Activated naive CD4-positive, alpha-beta T cell treated with anti-CD3 and anti-CD28 coated beads, Interleukin-2, amount 50 U/mL, for 72 hours (primary cell): ENCODE measurements at places on chromosomes 7 and 10. TPM values are rescaled to one million over a fixed set of nuclear protein-coding genes. Genes with fewer than 3 reads are reported as not detected.

The PAPOLB gene
- not detected for total RNA-seq

The LGI1 gene
- not detected for total RNA-seq

The CFAP43 gene
- total RNA-seq = not detected

The TFR2 gene
- total RNA-seq = 19.1 TPM
